ENCODE measurements at places on chromosomes 13 and 19.

GRCh38 chr13:114264886-114265611, 16.4 kb upstream of the UPF3A start:
- peaks cover 50% of the 10 kb centered on the region for H3K36me3 ChIP-seq
- H3K4me3 ChIP-seq, result peak overlapping the region; percentile 3
- DNase-seq, result no peak
- no peak overlapping the region for H3K27ac ChIP-seq

GRCh38 chr13:113170511-113170910, 12.1 kb downstream of the PROZ start:
- H3K4me1 ChIP-seq, result peaks cover 29% of the 10 kb centered on the region
- H3K27me3 ChIP-seq, result no peaks in the 10 kb centered on the region
- H3K36me3 ChIP-seq, result peaks cover 2% of the 10 kb centered on the region
- no peak overlapping the region for H3K4me3 ChIP-seq
- H3K27ac ChIP-seq, result peak overlapping the region; percentile 73

DNA sequence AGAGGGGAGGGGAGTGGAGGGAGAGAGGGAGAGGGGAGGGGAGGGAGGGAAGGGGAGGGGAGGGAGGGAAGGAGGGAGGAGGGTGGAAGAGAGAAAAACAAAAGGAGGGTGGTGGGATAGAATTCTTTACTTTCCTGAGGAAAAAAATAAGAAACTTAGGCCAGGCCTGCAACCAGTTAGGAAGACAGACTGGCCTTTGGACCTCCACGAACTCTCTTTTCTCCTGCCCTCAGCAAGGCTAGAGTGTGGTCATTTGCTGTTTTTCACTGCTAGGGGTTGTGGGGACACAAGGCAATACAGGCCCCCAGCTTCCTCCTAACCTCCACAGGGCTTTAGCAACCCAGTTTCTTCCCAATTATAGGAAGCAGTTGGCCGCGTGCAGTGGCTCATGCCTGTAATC, 4.2 kb downstream of the CCDC8 start:
- H3K4me3 ChIP-seq, result no peak overlapping the region
- peaks cover 6% of the 10 kb centered on the region for H3K4me1 ChIP-seq
- no peak overlapping the region for H3K27ac ChIP-seq
- peaks cover 94% of the 10 kb centered on the region for H3K27me3 ChIP-seq
- no peak for DNase-seq

DNA sequence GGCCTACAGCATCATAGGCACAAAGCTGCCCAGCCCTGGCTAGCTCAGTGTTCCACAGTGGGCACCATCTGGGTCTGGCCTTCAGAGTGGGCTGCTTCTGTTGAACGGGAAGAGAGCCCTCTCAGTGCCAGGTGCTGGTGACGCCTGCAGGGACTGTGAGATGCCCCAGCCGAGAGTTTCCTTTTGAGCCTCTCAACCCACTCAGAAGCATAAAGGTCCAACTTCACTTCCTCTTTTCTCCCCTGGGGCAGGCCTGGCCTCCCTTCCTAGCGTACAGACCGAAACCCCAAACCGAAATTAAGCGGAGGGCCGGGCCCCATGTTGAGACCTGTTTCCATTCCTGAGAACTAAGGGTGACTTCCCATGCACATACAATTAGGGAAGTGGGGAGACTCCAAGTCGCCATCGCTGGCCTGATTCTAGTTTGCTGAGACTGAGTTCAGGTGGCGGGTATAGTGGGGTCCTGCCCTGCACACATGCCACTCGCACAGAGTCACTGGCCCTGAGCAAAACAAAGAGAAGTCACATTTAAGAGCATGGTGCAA, 6.9 kb downstream of the RAB8A start:
- peak overlapping the region; percentile 94 for H3K27ac ChIP-seq
- H3K4me3 ChIP-seq, result peak overlapping the region; percentile 75
- peaks cover 45% of the 10 kb centered on the region for H3K4me1 ChIP-seq
- no peak for DNase-seq
- no peaks in the 10 kb centered on the region for H3K27me3 ChIP-seq
- H3K36me3 ChIP-seq, result peaks cover 61% of the 10 kb centered on the region

GRCh38 chr13:37806666-37807065, 62.9 kb downstream of the TRPC4 start:
- DNase-seq, result no peak
- H3K4me1 ChIP-seq, result no peaks in the 10 kb centered on the region
- no peak overlapping the region for H3K4me3 ChIP-seq
- no peak overlapping the region for H3K27ac ChIP-seq

DNA sequence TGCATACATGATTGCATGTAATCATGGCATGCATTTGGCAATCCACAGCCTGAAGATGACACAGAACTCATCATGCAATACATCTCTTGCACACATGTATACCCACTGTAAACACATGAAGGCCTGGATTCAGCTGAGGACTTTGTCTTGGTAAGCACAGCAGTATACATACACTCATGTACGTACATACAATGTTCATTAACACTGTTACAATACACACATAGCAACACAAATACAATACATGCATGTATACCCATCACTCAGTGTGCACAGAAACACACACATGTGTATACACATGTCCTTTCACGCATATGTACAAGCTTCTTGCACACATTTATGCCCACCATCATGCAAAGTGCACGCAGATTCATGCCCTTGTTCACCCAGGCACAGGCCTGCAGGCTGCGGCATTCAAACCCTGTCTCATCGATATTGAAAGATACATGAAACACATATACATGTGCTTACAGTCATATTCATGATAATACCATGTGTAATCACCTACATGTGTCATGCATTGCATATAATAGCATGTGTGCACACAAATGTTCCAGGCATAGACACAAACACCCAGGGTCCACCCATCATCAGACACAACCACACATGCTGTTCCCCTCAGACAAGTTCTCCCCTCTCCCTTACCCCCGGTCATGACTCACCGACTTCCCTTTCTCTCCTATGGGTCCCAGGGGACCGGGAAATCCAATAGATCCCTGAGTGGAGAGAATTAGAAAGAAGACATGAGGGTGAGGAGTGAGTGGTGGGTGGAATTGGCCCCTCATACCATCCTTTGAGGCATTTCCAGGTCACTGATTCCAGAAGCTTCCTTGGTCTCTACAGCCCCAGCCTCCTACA, 28.7 kb downstream of the COL5A3 start:
- no peak for DNase-seq
- no peak overlapping the region for H3K4me3 ChIP-seq
- peaks cover 16% of the 10 kb centered on the region for H3K27me3 ChIP-seq

DNA sequence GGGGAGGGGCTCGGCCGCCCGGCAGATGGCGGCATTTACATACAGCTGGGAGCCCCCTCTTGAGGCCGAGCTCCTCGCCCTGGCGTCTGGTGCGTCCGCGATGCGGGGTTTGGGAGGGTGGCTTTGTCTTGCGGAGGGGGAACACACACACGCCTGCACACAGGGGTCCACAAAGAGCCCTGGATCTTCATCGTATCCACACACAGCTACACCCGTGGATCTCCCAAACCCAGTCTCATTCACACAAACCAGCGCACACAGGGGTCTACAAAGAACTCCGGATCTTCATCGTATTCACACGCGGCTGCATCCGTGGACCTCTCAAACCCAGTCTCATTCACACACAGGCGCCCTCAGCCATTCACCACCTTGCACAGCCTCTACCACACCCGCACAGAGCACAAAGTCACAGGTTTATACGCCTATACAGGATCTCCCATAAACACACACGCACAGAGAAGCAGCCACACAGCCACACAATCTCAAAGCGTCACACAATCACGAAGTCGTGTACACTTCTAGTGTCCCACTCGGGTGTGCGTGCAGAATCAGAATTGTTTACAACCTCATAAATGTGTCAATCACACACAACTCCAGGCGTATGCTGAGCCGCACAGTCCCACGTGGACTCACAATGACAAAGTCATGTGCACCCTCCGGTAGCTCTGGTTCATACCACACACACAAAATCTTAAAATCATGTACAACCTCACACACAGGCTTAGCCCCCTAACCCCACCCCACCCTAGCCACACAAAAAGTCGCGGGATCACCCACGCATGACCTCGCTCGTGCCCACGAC, 550 bp upstream of the DLL3 start:
- H3K27me3 ChIP-seq, result peaks cover 55% of the 10 kb centered on the region
- DNase-seq, result no peak
- H3K27ac ChIP-seq, result no peak overlapping the region
- H3K4me1 ChIP-seq, result peaks cover 21% of the 10 kb centered on the region
- H3K36me3 ChIP-seq, result peaks cover 8% of the 10 kb centered on the region
- peak overlapping the region; percentile 71 for H3K4me3 ChIP-seq

GRCh38 chr13:58461217-58461616, 829.7 kb downstream of the PCDH17 start:
- no peak overlapping the region for H3K27ac ChIP-seq
- H3K4me1 ChIP-seq, result no peaks in the 10 kb centered on the region
- H3K4me3 ChIP-seq, result no peak overlapping the region
- no peak for DNase-seq
- H3K36me3 ChIP-seq, result no peaks in the 10 kb centered on the region

DNA sequence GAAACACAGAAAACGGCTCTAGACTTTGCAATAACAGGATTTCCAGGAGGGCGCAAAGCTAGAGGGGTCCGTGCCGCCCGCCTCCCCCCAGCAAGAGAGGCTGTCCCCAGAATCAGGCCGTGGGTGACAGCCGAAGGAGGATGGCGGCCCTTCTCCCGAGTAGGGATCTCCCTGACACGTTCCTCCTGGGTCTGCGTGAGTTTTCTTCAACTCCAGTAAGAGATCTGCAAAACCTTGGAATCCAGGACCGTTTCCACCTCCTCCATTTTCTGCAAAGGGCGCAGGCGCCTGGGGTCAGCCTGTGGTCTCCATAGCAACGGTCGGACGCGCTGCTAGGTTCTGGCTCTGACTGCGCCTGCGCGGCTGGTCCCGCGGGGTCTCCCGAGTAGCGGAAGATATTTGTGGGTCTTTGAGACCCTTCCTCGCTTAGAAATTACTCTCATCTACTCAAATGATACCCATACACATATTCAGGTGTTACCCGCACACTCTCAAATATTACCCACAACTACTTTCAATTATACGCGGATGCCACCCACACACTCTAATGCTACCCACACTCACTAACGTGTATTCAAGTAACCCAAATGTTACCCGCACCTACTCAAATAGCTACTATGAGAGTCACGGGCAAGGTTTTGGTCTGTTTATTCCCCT, 2.1 kb downstream of the PNMA8C start:
- H3K27me3 ChIP-seq, result peaks cover 96% of the 10 kb centered on the region
- H3K27ac ChIP-seq, result no peak overlapping the region
- DNase-seq, result no peak
- peak overlapping the region; percentile 43 for H3K4me3 ChIP-seq

GRCh38 chr19:10724573-10725071, 6.7 kb downstream of the DNM2 start:
- H3K4me3 ChIP-seq, result no peak overlapping the region
- peaks cover 29% of the 10 kb centered on the region for H3K36me3 ChIP-seq
- no peak for DNase-seq
- H3K4me1 ChIP-seq, result peaks cover 60% of the 10 kb centered on the region

GRCh38 chr13:105805892-105806627, 729.4 kb downstream of the EFNB2 start:
- H3K4me1 ChIP-seq, result no peaks in the 10 kb centered on the region
- H3K27me3 ChIP-seq, result no peaks in the 10 kb centered on the region
- no peak overlapping the region for H3K4me3 ChIP-seq
- DNase-seq, result no peak

- DNase-seq, result no peak
- no peak overlapping the region for H3K27ac ChIP-seq
- no peak overlapping the region for H3K4me3 ChIP-seq
- H3K4me1 ChIP-seq, result no peaks in the 10 kb centered on the region
- no peaks in the 10 kb centered on the region for H3K27me3 ChIP-seq
- no peaks in the 10 kb centered on the region for H3K36me3 ChIP-seq
Measured at GRCh38 chr13:83086088-83086487, 796.2 kb downstream of the SLITRK1 start.

- no peak overlapping the region for H3K4me3 ChIP-seq
- H3K36me3 ChIP-seq, result peaks cover 4% of the 10 kb centered on the region
- DNase-seq, result no peak
- no peaks in the 10 kb centered on the region for H3K27me3 ChIP-seq
- H3K27ac ChIP-seq, result no peak overlapping the region
Measured at GRCh38 chr19:45191375-45191774, 12.8 kb downstream of the BLOC1S3 start.

DNA sequence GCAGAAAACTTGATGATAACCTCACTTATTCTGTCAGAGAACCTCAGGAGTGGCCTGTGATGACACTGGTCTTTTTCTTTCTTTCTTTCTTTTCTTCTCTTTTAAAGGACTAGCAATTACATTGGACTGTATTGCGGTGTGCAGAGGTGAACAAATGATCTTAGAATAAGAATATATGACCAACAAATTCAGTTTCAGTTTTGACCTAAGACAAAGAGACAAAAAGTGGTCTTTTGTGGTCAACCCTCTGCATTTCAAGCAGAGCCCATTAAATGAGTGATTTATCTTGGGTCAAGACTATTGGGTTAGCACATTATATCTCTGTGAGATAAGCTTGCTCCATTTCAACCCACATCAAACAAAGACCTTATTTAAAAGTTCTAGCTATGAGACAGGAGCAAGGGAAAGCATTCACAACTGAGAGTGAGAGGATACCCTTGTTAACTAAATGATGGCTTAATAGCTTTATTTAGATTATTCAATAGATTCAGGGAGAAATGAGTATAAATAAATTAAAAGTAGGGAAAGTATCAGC, 644.4 kb downstream of the PCDH9 start:
- DNase-seq, result no peak
- H3K4me1 ChIP-seq, result no peaks in the 10 kb centered on the region
- H3K27ac ChIP-seq, result no peak overlapping the region

DNA sequence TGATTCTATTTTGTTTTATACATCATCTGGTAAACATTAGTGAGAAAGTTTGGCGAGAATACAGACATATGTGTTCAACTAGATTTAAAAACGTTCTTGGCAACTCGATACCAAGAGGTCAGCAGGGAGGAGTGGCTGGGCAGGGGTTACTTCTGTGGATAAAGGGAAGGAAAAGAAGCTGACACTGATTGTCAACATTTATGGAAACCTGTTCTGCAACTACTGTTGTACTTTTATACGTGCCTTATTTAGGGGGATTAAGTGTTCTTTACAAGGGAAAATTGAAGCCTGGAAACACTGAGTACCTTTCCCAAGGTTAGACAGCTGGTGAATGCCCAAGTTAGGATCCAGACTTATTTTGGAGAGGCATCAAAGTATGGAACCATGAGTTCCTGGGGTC, 65.0 kb downstream of the MTUS2 start:
- H3K27ac ChIP-seq, result no peak overlapping the region
- H3K4me3 ChIP-seq, result no peak overlapping the region
- H3K27me3 ChIP-seq, result no peaks in the 10 kb centered on the region
- H3K36me3 ChIP-seq, result no peaks in the 10 kb centered on the region

DNA sequence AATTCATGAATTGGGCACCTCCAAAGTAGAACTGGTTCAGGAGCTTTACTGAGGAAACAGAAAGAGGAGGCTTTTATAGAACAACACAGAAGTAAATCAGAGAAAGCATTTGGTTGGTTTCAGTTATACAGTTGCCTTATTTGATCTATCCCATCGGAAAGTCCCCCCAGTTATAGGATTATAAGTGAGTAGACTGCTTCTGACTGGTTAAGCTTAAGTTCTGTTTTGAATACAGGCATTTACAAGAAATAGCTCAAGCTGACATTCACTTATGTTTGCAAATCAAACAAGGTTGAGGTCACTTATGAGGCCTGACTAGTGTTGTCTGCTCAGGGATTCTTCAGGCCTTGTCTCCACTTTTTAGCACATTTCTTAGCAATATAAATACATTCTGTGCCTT, 857.4 kb downstream of the EFNB2 start:
- no peak overlapping the region for H3K4me3 ChIP-seq
- no peak for DNase-seq
- H3K36me3 ChIP-seq, result no peaks in the 10 kb centered on the region

All from effector memory CD8-positive, alpha-beta T cell (primary cell).